ENCODE measurements at places on chromosomes 6 and 20. TPM values are rescaled to one million over a fixed set of nuclear protein-coding genes. Genes with fewer than 3 reads are reported as not detected.

The SLC26A8 gene
- total RNA-seq = not detected

- DNase-seq = no peak
These were observed 203.9 kb downstream of the TBXT start for GRCh38 chr6:165963750-165964149.

DNA sequence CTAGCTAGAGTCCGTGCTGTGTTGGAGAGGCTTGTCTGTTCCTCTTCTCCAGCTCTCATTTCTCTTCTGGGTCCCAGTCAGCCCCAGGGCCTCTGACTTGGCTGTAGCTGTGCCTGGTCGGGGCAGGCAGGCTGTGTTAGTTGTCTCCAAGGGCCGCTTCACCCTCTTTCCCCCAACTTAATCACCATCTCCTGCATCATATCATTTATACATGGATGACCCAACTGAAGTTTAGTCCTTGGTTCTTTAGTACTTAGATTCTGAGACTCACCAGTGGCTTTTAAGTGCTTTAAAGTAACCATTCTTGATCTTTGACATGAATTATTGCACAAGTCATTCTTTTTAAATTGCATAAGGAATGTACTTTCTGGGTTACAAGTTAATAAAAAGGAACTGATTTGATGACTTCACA, 127.3 kb downstream of the RTN4IP1 start:
- no peak for DNase-seq

DNA sequence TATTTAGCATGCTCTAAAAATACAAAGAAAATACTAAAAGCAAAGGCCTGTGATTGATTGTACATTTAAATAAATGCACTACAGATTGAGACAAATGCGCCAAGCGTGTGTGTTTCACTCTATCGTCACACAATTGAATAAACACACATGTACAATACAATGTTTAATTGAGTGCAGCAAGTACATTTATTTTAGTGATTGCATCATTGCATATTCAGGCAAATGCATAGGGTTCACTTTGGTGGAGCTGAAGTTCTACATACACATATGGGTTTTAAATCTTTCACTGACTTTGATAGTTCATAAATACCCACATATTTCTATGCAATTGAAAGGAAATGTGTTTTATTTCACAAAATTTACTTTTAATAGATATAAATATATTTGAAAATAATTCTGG, 750.6 kb upstream of the MMS22L start:
- no peak for DNase-seq

GRCh38 chr6:161890832-161891297, 617.0 kb upstream of the AGPAT4 start:
- no peak for DNase-seq

- peak; percentile 46 for DNase-seq
These were observed 67.4 kb upstream of the HINT3 start for GRCh38 chr6:125888989-125889656.
